ENCODE measurements at places on chromosomes 11 and 22.

- peak overlapping the region; percentile 86 for H3K4me3 ChIP-seq
- no peak overlapping the region for H3K27ac ChIP-seq
- no peaks in the 10 kb centered on the region for H3K27me3 ChIP-seq
These were observed 914 bp upstream of the PRDM11 start for GRCh38 chr11:45145379-45146071.

GRCh38 chr11:100673063-100673462, 14.0 kb upstream of the ARHGAP42 start:
- no peaks in the 10 kb centered on the region for H3K36me3 ChIP-seq
- H3K4me3 ChIP-seq, result no peak overlapping the region
- no peaks in the 10 kb centered on the region for H3K27me3 ChIP-seq
- H3K27ac ChIP-seq, result no peak overlapping the region
- no peak for DNase-seq

- no peak overlapping the region for H3K4me3 ChIP-seq
- no peaks in the 10 kb centered on the region for H3K27me3 ChIP-seq
- DNase-seq, result peak; percentile 69
- H3K27ac ChIP-seq, result peak overlapping the region; percentile 4
- peaks cover 33% of the 10 kb centered on the region for H3K4me1 ChIP-seq
These were observed 2.2 kb downstream of the AP2A2 start for GRCh38 chr11:927871-928270.

DNA sequence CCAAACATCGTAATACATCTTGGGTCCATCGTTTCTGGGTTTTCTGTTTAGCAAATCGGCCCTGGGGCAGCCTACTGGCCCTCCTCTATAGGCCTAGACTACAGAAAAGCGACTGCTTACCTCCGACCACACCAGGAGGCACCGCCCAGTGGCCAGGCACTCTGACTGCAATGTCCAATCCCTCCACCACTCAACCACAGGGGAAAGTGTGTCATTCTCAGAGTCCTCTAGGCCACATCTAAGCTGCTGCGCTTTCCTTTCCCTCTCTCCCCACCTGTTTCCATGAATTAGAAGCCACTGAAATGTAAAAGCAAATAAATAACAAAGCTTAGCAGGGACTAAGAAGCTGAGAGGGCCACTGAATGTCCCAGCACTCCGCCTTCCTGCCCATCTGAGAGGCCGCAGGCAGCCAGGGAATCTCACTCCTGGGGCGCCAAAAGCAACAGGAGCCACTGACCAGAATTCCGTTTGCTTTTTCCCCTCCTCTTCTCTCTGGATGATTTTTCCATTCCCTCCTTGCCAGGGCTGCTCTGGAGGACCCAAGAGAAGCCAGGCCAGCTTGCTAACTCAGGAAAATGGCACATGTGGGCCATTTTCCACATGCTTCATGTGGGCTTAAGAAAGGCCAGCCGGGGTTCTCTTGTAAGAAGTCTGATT, 50.1 kb upstream of the FLI1 start:
- H3K4me1 ChIP-seq, result peaks cover 8% of the 10 kb centered on the region
- DNase-seq, result no peak
- H3K36me3 ChIP-seq, result no peaks in the 10 kb centered on the region
- no peak overlapping the region for H3K27ac ChIP-seq
- H3K27me3 ChIP-seq, result no peaks in the 10 kb centered on the region
- H3K4me3 ChIP-seq, result no peak overlapping the region

DNA sequence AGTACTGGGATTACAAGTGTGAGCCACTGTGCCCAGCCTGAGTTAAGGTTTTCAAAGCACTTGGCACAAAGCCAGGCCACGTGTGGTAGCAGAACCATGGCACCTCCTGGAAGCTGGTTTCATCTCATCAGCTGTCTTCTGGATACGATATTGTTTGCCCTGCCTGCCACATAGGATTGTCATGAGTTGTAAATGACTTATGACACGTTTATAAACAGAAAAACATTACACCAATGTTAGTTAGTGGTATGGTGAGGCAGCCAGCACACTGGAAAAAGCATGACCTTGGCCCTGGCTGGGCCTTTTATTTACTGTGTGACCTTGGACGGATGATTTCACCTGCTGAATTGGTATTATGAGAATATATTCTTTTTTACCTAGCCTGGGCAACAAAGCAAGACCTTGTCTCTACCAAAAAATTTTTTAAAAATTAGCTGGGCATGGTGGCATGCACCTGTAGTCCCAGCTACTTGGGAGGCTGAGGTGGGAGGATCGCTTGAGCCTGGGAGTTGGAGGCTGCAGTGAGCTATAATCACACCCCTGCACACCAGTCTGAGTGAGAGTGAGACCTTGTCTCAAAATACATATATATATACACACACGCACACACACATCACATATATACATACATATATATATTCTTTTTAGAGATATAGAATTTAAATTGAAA, 24.0 kb upstream of the MYH9 start:
- no peaks in the 10 kb centered on the region for H3K36me3 ChIP-seq
- no peak overlapping the region for H3K27ac ChIP-seq
- H3K4me1 ChIP-seq, result peaks cover 52% of the 10 kb centered on the region
- H3K27me3 ChIP-seq, result no peaks in the 10 kb centered on the region
- H3K4me3 ChIP-seq, result no peak overlapping the region

DNA sequence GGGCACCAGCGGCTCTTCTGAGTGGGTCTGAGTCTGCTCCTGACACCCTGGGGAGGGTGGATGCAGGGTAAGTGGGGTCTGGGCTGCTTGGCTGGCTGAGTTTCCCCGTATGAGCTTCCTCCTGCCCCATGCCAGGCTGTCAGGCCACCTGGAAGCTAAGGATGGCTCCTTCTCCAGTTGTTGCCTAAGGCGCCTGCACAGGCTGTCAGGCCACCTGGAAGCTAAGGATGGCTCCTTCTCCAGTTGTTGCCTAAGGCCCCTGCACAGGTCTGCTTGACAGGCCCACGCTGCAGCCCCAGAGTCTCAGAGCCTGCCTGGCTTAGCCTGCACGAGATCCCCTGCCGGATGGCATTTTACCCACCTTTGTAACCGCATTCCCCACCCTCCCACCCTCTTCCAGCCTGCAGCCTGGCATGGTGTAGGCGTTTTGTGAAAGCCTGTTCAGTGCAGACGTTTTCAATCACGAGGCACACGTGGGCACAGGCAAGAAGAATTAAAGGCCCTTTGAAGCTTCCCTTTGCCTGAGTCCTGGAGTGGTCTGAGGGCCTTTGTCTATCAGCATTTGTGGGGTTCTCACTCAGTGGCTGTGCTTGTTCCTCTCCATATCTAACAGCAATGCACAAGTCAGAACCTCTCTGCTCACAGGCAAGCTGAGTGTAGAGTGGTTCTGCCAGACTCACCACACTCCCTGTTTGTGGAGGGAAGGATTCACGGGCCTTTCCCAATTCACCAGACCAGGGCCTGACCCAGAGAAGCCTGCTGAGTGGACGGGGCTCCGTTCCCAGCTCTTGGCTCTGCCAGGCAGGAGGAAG, 40.2 kb upstream of the B3GAT1 start:
- DNase-seq, result no peak
- no peak overlapping the region for H3K4me3 ChIP-seq
- H3K27ac ChIP-seq, result no peak overlapping the region
- H3K4me1 ChIP-seq, result no peaks in the 10 kb centered on the region

DNA sequence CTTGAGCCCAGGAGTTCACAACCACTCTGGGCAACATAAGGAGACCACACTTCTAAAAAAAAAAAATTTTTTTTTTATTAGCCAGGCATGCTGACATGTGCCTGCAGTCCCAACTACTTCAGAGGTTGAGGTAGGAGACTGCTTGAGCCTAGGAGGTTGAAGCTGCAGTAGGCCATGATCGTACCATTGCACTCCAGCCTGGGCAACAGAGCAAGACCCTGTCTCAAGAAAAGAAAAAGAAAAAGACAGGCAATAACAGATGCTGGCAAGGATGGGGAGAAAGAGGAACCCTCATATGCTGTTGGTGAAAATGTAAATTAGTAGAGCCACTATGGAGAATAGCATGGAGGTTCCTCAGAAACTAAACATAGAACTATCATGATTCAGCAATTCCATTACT, 64.8 kb downstream of the PAK1 start:
- H3K27ac ChIP-seq, result no peak overlapping the region
- no peaks in the 10 kb centered on the region for H3K36me3 ChIP-seq
- no peak for DNase-seq

DNA sequence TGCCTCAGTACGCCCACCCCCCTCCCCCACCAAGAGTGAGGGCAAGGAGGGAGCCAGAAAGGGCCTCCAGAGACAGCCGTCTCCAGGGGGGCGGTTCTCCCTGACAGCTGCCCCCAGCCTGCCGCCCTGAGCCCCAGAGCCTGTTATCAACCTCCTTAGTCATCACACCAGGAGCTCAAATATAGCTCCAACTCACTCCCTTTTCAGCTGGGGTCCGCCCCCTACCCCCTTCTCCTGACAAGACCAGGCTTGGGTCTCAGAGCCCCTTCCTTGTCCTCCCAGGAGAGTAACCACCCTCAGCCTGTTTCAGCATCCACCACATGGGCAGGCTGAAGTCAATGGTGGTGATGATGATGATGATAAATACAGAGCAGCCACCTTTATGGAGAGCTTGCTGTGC, 2.5 kb upstream of the INPP5J start:
- H3K27ac ChIP-seq, result no peak overlapping the region
- H3K27me3 ChIP-seq, result no peaks in the 10 kb centered on the region
- no peak for DNase-seq
- H3K4me1 ChIP-seq, result no peaks in the 10 kb centered on the region
- H3K36me3 ChIP-seq, result no peaks in the 10 kb centered on the region

GRCh38 chr11:60498399-60498798, 5.8 kb downstream of the MS4A12 start:
- H3K4me3 ChIP-seq, result no peak overlapping the region
- H3K27ac ChIP-seq, result peak overlapping the region; percentile 42
- no peak for DNase-seq
- no peaks in the 10 kb centered on the region for H3K27me3 ChIP-seq

DNA sequence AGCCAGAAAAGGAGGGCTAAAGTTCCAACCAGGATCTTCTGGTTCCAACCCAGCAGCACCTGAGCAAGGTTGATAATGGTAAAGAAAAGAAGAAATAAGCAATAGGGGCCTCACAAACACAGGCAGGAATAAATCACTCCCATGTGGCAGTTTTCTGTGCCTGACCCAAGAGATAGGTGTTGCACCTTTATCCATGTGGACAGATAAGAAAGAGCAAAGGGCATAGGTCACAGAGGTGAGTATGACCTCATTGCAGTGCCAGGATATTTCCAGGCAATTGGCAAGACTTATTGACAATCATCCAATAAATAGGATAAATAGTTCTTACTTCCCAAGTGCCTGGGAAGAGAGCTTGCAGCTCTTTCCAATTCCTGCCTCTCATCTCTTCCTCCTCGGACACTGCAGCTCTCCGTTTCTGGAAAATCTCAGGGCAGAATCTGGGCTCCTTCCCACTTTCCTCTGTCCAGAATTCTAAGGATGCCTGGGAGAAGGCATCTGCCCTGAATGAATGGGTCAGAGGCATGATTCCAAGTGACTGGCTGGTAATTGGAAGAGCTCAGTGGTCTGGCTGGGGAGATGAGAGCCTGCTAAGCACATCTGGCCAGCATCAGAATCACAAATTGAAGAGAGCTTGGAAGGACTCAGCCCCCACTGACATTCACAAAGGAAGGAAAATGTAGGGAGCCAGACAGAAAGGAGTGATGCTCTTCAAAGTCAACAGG, 14.5 kb upstream of the LRRC55 start:
- H3K27me3 ChIP-seq, result no peaks in the 10 kb centered on the region
- DNase-seq, result no peak
- no peak overlapping the region for H3K27ac ChIP-seq
- H3K36me3 ChIP-seq, result no peaks in the 10 kb centered on the region
- no peaks in the 10 kb centered on the region for H3K4me1 ChIP-seq

DNA sequence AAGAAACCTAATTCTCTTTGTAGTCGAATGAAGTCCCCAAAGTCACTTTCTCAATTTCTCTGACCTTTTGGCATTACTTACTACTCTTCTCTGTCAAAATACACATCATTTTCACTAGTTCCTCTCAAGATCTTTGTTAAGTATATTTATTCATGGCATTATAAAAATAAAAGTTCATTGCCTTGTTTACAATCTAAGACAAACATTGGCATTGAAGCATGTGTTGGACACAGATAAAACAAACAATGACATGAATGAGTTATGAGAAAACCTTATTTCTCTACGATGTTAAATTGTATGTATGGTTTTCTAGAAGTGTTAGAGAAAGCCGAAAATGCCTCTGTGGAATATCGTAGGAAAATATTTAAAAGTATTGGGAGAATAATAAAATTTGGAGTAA, 8.6 kb upstream of the OR51G1 start:
- H3K36me3 ChIP-seq, result no peaks in the 10 kb centered on the region
- no peaks in the 10 kb centered on the region for H3K4me1 ChIP-seq
- H3K27ac ChIP-seq, result no peak overlapping the region
- H3K27me3 ChIP-seq, result no peaks in the 10 kb centered on the region
- no peak for DNase-seq
- H3K4me3 ChIP-seq, result no peak overlapping the region
